Spinal cord (tissue), 10 donors: ENCODE measurements at places on chromosomes 5 and 9.
A peak's percentile ranks its signal among the peaks of the same experiment; 100 is the strongest.

DNA sequence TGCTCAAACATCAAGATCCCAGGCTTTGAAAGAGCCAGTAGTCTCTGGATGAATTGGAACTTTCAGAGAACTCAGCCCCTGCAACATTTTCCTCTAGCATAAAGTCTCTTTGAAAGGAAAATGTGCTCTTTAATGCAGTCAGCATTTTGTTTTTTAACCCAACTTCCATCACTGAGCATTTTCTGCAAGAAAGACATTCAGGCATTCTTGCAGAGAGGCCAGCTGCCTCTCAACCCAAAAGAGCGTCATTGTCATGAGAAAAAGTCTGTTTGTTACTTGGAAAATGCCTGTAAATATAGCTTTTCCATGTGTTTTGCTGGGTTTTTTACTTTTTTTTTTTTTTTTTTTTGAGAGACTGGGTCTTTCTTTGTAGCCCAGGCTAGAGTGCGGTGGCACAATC lies 225.0 kb downstream of the ADAMTSL1 start:
- no peak for DNase-seq

- DNase-seq, result no peak
Observed at GRCh38 chr5:123951582-123951977, 439.6 kb downstream of the CSNK1G3 start.

- DNase-seq, result no peak
Observed at GRCh38 chr5:3194684-3195083, 400.9 kb upstream of the IRX1 start.

DNA sequence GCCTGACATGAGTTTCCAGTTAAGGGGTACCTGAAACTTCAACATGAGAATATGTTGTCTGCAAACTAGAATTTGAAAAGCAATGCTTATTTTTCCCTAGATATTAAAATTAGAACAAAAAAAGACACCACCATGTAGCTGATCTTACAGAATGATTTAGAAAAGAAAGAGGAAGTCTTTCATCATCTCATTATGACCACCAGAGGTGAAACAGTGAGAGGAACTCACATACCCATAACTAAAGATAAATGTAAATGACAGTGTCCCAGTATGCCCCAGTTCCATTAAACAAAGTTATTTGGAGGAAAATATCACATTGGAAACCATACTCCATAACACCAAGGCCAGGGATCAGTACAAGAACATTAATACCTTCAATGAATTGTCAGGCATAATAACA lies 6.9 kb downstream of the TAF7 start:
- no peak for DNase-seq

DNA sequence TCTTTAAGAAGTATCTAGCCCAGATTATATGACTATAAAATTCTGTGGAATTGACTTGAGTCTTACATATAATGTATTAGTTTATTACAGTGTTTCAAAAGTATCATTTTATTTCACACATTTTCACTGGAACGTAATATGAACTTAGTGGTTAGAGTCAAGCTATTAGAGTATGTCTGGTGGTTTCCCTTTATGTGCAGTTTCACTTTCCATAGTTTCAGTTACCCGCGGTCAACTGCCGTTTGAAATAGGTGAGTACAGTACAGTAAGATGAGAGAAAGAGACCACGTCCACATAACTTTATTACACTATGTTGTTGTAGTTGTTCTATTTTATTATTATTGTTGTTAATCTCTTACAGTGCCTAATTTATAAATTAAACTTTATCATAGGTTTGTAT lies 50.5 kb downstream of the COMMD10 start:
- no peak for DNase-seq

GRCh38 chr5:160432196-160432595 lies 10.5 kb downstream of the PTTG1 start:
- no peak for DNase-seq

GRCh38 chr5:170293273-170293672 lies 4.3 kb downstream of the LCP2 start:
- no peak for DNase-seq

- peak; percentile 63 for DNase-seq
Observed at GRCh38 chr5:66516550-66516949, 79.6 kb upstream of the MAST4 start.

DNA sequence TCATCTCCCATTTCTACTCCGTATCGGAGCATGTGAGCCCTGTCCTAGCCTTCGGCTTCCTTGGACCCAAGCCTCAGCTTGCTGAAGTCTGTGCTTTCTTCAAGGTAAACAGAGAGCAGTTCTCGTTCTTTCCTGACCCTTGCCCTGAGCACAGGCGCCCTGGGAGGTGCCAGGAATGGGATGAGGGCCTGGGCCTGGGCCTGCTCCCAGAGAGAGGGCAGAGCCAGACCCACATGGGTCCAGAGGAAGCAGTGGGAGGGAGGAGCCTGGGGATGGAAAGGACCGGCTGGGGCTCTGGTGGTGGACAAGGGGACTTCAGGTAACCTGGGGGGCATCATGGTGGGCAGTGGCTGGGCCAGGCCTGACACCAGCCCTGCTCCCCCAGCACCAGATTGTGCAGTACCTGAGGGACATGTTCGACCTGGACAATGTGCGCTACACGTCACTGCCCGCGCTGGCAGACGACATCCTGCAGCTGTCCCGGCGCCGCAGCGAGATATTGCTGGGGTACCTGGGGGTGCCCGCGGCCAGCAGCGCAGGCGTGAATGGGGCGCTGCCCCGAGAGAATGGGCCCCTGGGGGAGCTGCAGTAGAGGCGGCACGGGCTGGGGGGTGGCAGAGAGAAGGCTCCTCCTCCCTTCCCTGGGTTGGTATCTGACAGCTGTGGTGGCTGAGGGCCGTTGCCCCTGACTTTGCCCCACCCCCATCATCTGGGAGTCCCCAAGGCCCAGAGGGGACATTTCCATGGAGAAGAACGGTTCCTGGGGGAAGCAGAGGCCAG lies 10.9 kb upstream of the DOLPP1 start:
- no peak for DNase-seq

- no peak for DNase-seq
Observed at GRCh38 chr9:9719373-9720112, 893.3 kb downstream of the PTPRD start.

DNA sequence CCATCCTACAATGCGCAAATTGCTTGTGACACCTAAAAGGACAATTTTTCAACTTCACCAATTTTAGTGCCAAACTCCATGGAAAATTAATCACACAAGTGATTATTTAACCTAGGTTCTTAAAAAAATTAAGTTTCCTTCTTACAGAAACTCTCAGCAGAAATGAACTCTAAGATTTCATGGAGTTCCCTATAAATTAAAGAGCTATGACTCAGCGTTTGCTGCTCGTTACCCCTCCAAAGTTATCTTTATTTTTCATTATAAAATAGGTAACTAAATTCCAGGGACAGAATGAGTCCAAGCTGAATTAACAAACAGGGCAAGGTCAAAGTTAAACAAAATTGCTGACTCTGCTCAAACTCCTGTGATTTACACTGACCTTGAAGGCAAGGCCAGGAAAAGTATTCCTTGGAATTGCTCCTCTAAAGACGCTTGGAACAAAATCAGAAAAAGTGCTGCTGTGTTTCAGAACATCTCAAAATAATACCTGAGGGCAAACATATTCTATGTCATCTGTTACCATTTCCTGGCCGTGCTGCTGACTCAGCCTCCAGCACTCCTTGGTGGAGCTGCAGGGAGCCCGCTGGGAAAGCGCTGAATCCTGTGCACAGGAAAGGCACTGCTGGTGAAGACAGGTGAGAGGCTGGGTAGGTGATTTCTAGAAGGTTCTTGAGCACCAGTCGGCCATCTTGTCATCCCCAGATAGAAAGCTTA lies 2.5 kb upstream of the CMBL start:
- peak; percentile 57 for DNase-seq
